ENCODE measurements at places on chromosomes 16 and 17.

- DNase-seq: no peak
Observed at GRCh38 chr17:30981531-30982519, 11.0 kb downstream of the RNF135 start.

DNA sequence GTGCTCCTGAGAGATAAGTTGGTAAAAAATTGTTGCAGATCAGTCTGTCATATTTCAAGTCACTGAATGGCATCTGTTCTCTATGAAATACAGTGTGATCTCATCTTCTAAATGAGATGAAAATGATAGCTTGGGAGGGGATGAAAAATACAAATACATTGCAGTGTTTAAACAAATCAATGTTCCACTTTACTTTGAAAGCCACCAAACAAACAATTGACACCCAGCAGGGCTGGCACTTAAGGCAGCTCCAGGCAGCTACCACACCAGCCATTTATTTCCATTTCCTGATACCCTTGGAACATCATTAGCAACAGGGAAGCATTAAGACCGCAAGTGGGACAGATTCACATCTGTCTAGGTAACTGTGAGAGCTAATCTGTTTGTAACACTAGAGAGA lies 827.6 kb upstream of the KIF2B start:
- no peak for DNase-seq

DNA sequence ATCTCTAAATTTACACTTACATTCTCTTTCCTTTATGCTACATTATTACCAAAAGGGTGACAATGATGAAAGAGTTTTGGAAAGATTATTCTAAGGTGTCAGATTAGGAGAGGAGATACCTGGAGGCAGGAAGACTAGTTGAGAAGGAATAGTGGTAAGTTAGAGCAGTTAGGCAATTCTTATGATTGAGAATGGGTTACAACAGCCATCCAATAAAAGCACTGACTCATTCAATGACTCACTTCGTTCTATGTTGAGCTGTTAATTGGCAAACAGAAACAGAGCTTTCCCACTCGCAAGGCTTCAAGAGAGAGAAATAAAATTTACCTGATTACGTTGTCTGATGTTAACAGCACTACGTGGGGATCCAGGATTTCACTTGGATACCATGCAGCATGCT lies 5.8 kb downstream of the NUP88 start:
- peak; percentile 93 for DNase-seq

- peak; percentile 27 for DNase-seq
Observed at GRCh38 chr16:67243481-67243880, 3.8 kb downstream of the FHOD1 start.

DNA sequence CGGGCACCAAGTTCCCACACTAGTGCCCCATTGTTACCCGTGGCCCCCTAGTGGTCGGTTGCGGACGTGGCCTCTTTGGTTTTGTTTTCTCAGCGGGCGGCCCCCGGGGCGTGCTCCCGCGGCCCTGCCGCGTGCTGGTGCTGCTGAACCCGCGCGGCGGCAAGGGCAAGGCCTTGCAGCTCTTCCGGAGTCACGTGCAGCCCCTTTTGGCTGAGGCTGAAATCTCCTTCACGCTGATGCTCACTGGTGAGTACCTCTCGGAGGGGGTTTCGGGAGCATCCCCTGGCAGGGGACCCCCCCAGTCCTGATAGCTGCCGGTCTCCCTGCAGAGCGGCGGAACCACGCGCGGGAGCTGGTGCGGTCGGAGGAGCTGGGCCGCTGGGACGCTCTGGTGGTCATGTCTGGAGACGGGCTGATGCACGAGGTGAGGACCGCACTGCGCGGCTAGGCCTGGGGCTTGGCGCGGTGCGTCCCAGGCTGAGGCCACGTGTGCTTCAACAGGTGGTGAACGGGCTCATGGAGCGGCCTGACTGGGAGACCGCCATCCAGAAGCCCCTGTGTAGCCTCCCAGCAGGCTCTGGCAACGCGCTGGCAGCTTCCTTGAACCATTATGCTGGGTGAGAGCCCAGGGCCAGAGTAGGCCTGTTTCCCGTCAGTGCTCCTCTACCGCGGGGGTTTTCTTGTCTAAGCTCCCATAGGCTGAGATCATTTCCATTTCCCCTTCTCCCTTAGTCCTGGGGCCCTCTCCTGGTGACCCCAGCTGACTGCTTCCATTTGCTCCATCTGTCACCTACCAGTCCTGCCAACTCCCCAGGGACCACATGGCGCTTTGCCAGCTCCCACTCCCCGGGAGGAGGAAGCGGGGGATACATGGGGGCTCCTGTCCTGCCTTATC lies 1.7 kb downstream of the SPHK1 start:
- DNase-seq: peak; percentile 88

GRCh38 chr17:47288531-47289116 lies 35.0 kb downstream of the ITGB3 start:
- peak; percentile 43 for DNase-seq

- no peak for DNase-seq
Observed at GRCh38 chr16:65446427-65446826, 324.6 kb upstream of the CDH11 start.

DNA sequence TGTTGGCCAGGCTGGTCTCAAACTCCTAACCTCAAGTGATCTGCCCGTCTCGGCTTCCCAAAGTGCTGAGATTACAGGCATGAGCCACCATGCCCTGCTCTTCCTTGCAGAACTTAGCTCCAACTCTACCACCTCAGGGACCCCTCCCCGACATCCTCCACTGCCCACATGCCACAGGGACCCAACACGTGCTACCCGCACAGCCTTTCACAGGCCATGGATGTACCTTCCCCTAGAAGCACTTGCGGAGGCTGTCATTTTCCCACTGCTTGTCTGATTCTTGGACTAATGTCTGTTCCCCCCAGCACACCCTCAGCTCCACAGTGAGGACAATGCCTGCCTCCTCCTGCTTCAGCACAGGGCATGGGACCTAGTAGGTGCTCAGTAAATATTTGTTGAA lies 147.4 kb downstream of the ZNF423 start:
- DNase-seq: no peak

DNA sequence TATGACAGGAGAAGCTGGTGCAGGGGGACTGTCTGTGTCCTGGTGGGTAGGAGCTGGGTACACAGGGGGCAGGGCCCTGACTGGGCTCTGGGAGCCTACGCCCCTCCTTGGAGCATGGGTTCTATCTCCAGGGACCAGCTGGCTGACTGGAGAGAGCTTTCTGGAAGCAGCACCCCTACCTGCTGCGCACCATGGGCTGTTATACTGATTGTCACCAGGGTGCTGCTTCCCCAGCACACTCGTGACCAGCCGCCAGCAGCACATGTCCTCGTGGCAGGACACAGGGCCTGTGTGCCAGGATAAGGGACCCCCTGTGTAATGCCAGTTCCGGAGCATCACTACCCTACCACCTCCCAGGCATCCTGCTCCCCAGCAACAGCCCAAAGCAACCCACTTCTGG lies 106.0 kb downstream of the AMFR start:
- DNase-seq: no peak

GRCh38 chr17:41486809-41487530 lies 2.7 kb downstream of the KRT36 start:
- no peak for DNase-seq

- DNase-seq: no peak
Observed at GRCh38 chr17:80190716-80191115, 20.9 kb downstream of the CARD14 start.

DNA sequence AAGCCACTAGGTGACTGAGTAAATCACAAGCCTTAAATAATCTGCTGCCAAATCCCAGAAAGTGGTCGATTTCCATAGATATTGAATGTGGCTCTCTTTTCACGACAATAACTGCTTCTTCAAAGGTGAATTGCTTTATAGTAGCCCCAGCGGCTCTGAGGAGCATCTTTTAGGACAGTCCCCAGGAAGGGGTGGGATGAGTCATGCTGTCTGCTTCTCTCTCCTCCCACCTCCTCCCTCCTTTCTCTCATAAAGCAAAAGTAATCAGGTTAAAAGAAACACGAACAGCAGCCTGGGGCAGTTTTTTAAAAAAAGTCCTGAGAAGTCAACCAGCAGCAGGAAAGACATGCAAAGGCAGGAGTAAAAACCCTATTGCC lies 1.8 kb downstream of the KIAA0513 start:
- DNase-seq: peak; percentile 85

- DNase-seq: no peak
Observed at GRCh38 chr16:66443269-66443652, 16.2 kb downstream of the BEAN1 start.

GRCh38 chr16:24807301-24807700 lies 38.5 kb upstream of the SLC5A11 start:
- DNase-seq: no peak

DNA sequence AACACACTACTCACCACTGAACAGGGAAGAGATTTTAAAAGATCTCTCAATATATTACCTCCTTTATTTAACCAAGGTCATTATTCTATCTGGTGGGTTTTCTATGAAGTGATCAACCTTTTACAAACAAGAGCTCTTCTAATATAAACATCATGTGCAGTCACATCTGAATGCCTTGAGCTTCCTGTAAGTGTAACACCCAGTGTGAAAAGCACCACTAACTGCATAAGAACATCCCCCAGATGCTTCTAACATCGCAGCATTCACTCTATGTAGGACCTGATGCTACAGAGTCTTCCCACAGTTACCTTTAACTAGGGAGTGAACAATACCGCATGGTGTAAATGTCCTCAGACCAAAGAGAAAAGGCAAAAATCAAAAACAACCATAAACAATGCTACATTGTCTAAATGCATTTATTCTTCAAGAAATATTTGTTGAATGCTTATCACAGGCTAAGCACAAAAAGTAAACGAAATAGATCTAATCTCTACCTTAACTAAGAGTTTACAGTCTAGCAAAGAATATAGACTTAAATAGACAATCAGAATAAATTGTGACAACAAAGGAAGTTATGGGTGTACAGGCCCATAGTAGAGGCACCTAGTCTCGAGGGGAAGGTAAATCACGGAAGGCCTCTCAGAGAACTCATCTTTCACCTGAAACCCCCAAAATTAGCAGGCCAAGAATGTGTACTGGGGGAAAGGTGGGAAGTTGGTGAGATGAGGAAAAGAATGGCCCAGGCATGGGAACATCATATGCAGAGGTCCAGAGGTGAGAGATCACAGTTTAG lies 16.2 kb downstream of the SKAP1 start:
- no peak for DNase-seq

- DNase-seq: no peak
Observed at GRCh38 chr16:12054868-12055267, 78.3 kb downstream of the SNX29 start.

DNA sequence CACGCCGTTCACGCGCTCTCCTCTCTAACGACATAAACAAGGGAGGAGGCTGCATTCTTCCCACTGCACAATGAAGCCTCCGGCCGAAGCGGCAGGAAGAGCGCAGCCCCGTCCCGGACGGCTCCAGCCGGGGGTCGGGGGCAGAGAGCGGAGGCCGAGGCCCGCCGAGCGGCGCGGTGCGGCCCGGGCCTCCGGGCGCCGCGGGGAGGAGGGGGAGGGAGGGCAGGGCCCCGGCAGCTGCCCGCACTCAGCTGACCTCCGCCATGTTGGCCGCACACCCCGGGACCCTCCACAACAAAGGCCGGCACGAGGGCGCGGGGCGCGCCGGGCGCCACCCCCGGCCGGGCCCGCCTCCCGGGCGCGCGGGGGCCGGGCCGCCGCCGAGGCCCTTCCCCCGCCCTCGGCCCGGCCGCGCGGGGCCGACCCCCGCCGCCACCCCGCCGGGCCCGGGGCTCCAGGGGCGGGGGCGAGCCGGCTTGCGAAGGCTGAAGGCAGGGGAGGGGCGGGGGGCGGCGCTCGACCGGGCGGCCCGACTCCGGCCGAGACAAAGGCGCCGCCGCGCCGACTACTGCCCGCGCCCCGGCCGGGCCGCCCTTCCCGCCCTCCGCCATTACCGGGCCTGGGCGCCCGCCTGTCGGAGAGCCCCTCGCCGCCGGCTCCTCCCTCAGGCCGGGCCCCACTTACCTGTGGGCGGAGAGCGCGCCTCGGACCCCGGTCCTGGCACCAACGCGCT lies 527 bp downstream of the SIAH1 start:
- DNase-seq: peak; percentile 65

DNA sequence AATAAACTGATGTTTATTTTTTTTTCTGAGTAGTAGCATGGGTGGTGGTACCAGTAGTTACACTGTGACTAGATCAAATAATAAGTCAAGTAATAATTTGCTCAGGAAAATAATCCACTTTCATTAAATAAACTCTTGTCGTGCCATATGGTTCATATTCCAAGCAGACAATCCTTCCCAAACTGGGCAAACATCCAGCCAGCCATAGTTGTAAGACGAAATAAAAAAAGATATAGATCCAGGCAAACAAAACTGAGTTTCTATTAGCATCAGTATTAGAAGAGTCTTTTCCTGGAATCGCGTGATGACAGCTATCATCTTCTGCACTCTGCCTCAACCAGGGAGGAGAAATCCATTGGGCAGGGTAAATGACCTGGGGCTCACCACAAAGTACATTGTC lies 508.4 kb upstream of the GOT2 start:
- DNase-seq: no peak

DNA sequence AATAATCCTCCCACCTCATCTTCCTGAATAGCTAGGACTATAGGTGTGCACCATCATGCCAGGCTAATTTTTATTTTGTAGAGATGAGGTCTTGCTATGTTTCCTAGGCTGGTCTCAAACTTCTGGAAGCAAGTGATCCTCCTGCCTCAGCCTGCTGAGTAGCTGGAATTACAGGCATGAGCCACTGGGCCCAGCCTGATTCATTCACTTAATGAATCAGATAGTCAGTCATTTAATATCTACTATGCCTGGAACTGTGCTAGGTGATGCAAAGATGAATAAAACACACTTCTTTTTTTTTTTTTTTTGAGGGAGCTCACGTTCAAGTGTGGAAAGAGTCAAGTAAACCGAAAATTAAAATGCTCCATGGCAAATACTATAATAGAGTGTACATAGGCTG lies 39.4 kb downstream of the EFCAB13 start:
- DNase-seq: no peak

DNA sequence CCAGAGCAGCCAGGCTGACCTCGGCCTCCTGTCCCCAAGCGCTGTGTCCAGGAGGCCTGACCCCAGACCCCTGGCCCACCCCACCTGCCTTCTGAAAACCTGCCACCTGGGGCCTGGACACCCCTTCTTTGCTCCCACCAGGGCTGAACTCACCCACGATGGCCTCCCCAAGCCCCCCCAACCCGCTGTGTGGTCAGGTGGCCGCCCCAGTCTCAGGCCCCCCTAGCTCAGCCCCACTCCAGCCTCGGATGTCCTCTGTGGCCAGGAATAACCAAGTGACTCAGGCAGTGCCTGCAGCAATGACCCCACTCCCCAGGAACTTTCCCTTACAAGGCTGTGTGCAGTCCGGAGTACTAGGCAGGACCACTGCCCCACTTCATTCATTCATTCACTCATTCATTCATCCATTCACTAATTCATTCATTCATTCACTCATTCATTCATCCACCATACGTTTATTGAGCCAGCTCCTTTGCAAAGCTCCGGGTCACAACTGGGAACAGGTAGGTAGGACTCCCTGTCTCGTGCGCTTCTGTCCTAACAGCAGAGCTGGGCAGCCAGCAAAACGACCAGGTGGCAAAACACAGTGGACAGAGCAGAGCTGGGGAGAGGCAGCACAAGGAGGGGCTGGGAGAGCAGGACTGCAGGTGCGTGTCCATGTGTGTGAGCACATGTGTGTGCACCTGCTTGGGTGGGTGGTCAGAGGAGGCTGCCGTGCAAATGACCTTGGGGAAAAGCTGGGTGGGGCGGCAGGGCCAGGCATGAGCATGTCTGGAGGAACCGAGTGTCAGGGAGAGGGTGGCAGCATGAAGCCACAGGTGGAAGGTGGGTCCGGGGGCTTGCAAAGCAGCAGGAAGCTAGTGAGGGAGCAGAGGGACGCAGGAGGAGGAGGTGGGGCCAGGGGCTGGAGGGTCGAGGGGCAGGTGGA lies 75.8 kb upstream of the CBX4 start:
- no peak for DNase-seq

GRCh38 chr17:49552070-49552751 lies 23.5 kb upstream of the NXPH3 start:
- DNase-seq: no peak

GRCh38 chr17:82031885-82032627 lies 578 bp downstream of the RAC3 start:
- DNase-seq: no peak

Data from EH (cell line).